Panc1 (cell line): ENCODE measurements at places on chromosomes 1 and 21. TPM values are rescaled to one million over a fixed set of nuclear protein-coding genes. Genes with fewer than 3 reads are reported as not detected.

The CELA3B gene
- total RNA-seq, result 3.4 TPM

GRCh38 chr1:173266841-173267240 is 59.7 kb upstream of the TNFSF4 start:
- no peak for DNase-seq

The MYOG gene
- not detected for total RNA-seq

The SLC50A1 gene
- 67.4 TPM for total RNA-seq

The KCNK1 gene
- 0.13 TPM for total RNA-seq

DNA sequence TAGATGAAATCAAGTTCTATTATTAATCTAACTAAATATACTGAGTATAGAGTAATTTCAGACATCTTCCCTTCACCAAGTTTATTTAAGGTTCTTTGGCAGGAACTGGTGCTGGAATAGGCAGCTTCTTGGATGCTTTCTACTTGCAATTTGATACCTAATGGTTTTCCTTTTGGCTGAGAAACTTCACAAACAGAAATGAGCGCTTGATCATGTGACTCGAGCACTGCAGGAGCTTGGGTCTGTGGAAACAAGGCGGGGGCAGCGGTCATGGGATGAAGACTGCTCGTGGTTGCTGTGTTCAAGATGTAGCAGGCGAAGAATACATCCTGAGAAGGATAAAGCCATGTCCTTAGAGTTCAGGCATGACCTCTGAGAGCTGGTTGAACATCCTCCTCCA is 136.8 kb downstream of the PTPRC start:
- no peak for DNase-seq

DNA sequence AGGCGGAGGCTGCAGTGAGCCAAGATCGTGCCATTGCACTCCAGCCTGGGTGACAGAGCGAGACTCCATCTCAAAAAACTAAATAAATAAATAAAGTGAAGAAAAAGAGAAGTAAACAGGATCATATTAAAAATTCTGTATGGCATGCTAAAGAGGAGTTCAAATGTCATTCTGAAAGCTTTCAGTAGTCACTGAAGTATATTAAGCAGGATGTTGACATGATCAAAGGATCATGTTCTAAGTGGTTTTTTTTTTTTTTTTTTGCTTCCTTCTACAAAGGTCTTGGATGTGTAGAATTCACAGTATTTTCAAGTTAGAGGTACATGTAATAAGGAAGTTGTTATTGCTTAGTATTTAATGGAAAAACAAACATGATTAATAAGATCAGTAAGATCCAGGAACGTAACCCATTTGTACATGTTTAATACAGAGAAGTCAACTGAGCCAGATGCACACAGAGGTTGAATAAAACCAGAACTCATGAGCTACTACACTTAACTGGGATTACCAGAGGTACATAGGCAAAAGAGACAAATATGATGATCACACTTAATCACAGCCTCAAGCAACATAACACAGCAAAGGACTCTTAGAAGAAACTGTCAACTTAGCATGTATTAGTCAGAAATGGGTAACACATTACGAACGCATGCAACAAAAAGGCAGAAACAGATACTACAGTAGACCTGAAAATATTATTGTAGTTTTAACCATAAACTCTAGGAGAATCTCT is 12.2 kb downstream of the CDC42BPA start:
- no peak for DNase-seq

- no peak for DNase-seq
These were observed 88.5 kb upstream of the VCAM1 start for GRCh38 chr1:100631015-100631551.

GRCh38 chr1:12340544-12340930 is 110.7 kb downstream of the VPS13D start:
- no peak for DNase-seq

GRCh38 chr1:112794654-112795239 is 79.6 kb upstream of the PPM1J start:
- DNase-seq, result no peak

- no peak for DNase-seq
These were observed 80.0 kb downstream of the EPS15 start for GRCh38 chr1:51439053-51439452.

- no peak for DNase-seq
These were observed 196.5 kb downstream of the DYRK1A start for GRCh38 chr21:37562920-37563640.

DNA sequence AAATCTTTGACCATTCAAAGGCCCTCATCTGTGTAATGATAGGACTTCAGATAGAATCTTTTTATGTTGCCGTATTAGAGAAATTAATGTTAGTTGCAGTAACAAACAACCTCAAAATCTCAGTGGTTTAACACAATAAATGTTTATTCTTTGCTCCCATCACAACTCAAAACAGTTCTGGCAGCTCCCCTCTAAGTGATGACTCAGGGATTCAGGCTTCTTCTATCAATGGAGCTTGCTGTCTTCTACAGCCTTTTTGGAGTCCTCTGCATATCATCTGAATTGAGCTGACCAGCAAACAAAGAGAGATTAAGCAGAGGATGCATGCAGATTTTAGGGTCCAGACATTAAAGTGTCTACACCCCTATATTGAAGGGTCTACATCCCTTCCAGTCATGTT is 59.1 kb upstream of the RAB3GAP2 start:
- no peak for DNase-seq

The FMO4 gene
- total RNA-seq, result 0.33 TPM

GRCh38 chr21:34018910-34019309 is 54.5 kb upstream of the MRPS6 start:
- DNase-seq, result no peak

- DNase-seq, result no peak
These were observed 250.3 kb upstream of the PROX1 start for GRCh38 chr1:213737398-213738035.

- DNase-seq, result no peak
These were observed 38.2 kb downstream of the TIAM1 start for GRCh38 chr21:31305888-31306287.

GRCh38 chr1:40341491-40342380 is 24.6 kb upstream of the COL9A2 start:
- no peak for DNase-seq

DNA sequence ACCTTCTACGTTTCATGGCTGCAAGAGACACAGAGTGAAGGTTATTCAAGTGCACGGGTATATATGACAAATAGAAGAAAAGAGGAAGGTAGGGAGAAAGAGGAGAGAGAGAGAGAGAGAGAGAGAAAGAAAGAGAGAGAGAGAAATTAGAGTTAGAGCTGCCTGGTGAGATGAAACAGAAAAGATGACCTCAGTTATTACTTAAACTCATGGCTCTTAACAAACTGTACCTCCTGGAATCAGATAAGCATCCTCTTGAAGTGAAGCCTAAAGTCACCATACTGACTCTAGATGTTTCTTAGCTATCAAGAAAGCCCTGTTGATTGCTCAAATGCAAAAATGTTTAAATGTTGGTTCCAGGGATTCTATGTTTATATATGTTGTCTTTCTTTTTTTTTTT is 597.7 kb upstream of the ZP4 start:
- DNase-seq, result no peak

- DNase-seq, result no peak
These were observed 176.5 kb downstream of the PBX1 start for GRCh38 chr1:164735315-164736052.

DNA sequence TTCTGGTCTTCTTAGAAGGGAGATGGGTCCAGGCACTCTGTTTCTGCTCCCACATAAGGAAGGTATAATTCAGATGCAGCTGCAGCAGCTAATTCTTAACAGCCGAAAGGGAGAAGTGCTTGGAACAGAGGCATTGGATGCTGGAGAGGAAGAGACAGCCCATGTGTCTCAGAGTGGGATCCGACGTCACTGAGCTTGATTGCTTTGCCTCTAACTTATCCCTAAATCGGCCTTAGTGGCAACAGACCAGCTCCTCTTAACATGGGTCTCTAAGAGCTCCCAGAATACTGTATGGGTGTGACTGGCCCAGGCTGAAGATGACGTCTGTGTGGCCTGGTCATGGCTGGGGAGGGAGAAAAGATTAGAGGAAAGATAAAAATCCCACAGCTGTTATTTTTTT is 40.7 kb upstream of the KCND3 start:
- no peak for DNase-seq

The SPRR2E gene
- total RNA-seq, result not detected

GRCh38 chr1:113747376-113747775 is 11.9 kb downstream of the PHTF1 start:
- DNase-seq, result no peak

- DNase-seq, result no peak
These were observed 8.0 kb downstream of the CORT start for GRCh38 chr1:10457875-10458274.

The GGPS1 gene
- 60.6 TPM for total RNA-seq

The NKAIN1 gene
- total RNA-seq, result 1.7 TPM

The CD46 gene
- total RNA-seq, result 128 TPM

The ETV3L gene
- total RNA-seq, result not detected

The MX1 gene
- 7.8 TPM for total RNA-seq

- no peak for DNase-seq
These were observed 2.1 kb upstream of the RD3 start for GRCh38 chr1:211493876-211494653.

DNA sequence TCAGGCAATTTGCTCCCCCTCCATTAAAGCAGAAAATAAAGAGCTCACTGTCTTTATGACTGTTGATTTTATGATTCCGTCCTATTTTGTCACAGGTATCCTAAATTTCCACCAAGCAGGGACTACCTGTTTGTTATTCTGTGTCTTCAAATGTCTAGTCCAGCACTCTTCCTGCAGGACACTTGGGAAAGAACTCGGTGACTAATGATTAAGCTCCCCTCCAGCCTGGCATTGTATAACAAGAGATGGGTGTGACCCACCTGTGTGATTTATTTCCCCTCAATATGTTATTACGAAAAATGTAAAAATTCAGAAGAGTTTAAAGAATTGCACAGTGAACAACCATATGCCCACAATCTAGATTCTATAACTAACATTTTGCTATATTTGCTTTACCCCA is 42.9 kb upstream of the LRRN2 start:
- DNase-seq, result no peak

DNA sequence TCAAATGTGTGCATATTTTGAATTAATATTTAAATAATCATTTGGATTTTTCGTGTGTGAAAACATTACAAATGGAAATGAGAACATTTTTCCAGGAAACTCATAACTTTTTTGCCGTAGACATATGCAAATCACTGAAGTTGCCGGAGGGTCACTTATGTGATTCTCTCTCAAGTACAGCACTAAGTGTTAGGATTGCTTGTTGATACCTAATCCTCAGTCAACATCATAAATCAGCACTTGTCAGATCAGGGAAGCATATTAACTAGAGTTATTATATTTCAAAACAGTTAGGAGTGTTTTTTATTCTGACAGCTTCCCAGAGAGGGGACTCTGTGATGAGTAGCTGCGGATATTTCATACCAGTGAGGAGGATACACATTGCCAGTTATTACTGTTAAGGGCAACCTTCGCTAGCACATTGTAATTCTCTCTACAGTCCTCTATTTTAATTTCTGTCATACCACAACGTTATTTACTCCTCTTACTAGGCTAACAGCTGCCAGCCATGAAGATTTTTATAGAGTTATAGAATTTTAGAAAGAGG is 41.5 kb downstream of the NCAM2 start:
- no peak for DNase-seq

The IGSF9 gene
- total RNA-seq, result 0.51 TPM

The CTBS gene
- 47.7 TPM for total RNA-seq

- DNase-seq, result no peak
These were observed 166.8 kb downstream of the HIVEP3 start for GRCh38 chr1:41751804-41752513.

DNA sequence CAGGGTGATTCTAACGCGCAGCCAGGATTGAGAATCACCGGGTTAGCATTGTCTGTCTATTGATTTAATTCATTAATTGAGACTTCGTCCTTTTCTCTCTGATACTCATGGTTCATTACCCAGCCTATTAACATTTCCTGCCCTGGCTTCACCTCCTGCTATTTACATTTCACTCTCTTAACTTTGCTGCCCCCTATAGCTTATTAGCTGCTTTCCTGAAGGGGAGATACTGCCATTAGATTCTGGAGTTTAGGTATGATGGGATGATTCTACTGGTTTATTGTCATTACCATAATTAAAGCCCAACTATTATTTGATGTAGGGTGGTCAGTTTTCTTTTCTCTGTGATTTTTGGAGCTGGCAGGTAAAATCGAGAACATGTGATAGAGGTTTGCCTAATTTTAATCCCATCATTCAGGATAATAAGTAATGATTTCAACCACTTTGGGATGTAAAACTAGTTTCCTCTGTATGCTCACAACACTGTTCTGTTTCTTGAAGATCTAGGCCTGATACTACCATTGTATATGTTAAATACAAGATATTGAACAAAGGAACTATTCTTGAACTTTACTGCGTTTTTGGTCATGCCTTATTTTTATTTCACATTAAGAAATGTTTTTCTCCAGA is 6.4 kb downstream of the PPP2R5A start:
- no peak for DNase-seq

The CDK11B gene
- 36.5 TPM for total RNA-seq

GRCh38 chr1:39787468-39787867 is 1.2 kb downstream of the BMP8B start:
- DNase-seq, result no peak

DNA sequence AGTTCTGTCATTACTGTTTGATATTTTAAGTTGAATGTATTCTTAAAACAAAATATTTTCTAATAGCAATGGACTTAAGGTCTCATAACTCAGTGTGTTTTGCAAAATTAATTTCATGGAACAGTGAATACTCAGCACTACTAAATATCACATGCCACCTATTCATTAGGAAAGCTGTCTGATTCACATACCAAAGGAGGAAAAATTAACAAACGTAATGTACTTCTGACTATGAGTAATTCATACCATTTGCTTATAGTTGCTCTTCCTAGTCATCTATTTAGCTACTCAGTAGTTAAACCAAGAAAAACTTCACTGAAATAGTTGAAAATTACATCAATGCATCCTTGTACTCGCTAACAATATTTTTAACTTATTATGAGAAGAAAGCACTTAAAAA is 35.2 kb downstream of the TP53BP2 start:
- DNase-seq, result peak; percentile 78

- no peak for DNase-seq
These were observed 294.0 kb downstream of the LRRC40 start for GRCh38 chr1:69911301-69911801.

- DNase-seq, result no peak
These were observed 10.8 kb downstream of the PIGP start for GRCh38 chr21:37061926-37062592.

The GUCA2B gene
- not detected for total RNA-seq

The LBR gene
- total RNA-seq, result 58.2 TPM

- DNase-seq, result no peak
These were observed 52.4 kb downstream of the HNRNPR start for GRCh38 chr1:23291706-23292105.

DNA sequence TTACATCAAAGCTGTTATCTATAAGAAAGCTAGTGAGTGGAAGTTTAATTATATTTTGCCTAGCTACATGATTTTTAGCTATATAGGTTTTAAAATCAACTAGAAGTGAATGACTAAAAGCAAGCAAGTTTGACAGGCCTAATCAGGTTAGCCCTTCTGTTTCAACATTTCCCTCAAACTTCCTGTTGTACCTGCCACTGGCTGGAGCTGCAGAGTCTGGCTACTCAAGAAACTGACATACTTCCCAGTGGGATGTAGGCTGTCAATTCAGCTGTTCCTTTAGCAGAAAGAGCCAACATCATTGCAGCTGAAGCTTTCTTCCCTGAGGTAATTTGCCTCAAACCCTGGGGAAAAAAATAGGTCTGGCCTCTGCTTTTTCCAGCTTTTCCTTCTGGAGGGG is 87.1 kb upstream of the TNR start:
- DNase-seq, result no peak

The MCOLN2 gene
- total RNA-seq, result 22.5 TPM
